Breast epithelium (tissue), 4 donors: ENCODE measurements at places on chromosomes 3 and 15. TPM values are rescaled to one million over a fixed set of nuclear protein-coding genes. Genes with fewer than 3 reads are reported as not detected.

Gene C3orf18
- total RNA-seq = 10.7 TPM

Gene VGLL3
- 60.0 TPM for total RNA-seq

DNA sequence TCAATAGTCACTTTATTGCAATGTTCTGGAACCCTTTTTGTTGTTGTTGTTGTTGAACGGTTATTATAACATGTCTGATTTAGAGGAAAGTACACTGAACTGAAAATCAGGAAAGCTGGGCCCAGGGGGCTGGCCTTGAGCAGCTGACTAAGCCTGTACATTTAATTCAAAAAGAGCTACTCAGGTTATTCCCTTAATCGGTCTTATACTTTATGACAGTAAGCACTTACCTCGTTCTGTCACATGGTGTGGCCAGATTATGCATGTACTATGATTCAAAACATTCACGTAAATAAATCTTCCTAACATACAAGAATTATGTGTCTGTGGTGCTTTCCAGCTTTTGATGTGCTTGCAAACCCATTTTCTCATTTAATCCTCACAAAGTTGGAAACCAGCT lies 382.5 kb upstream of the TPRG1 start:
- no peaks in the 10 kb centered on the region for H3K27me3 ChIP-seq
- no peaks in the 10 kb centered on the region for H3K4me1 ChIP-seq
- H3K27ac ChIP-seq = no peak overlapping the region

GRCh38 chr3:160185751-160186150 lies 39.5 kb upstream of the C3orf80 start:
- H3K4me1 ChIP-seq = no peaks in the 10 kb centered on the region
- DNase-seq = no peak

DNA sequence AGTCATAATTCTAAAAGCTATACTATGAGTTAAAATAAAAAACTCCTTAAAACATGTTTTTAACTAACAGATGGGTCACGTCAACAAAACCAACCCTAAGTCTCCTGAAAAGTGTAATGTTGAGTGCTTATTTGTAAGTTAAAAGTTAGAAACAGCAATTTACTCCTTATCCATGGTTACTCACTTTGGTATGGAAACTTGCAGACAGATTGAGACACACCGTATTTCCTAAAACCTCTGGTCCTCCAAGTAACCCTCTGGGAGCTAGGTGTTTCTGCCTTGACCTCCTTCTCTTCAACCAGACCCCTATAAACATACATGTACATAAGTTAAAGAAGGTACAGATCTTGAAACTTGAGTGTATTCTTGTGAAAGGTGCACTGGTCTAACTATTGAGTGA lies 3.1 kb downstream of the COL8A1 start:
- H3K36me3 ChIP-seq = no peaks in the 10 kb centered on the region
- H3K4me1 ChIP-seq = no peaks in the 10 kb centered on the region
- DNase-seq = no peak
- no peak overlapping the region for H3K4me3 ChIP-seq
- H3K27me3 ChIP-seq = peaks cover 8% of the 10 kb centered on the region
